Cerebellar nuclear complex (tissue), 1 donor: ENCODE measurements at places on chromosomes 4 and X.

GRCh38 chr4:52554612-52555355 is 104.3 kb downstream of the USP46 start:
- no peak for DNase-seq

- no peak for DNase-seq
These were observed 40.6 kb upstream of the FTHL17 start for GRCh38 chrX:31112226-31112999.

GRCh38 chrX:106734827-106735226 is 8.3 kb downstream of the RNF128 start:
- no peak for DNase-seq

DNA sequence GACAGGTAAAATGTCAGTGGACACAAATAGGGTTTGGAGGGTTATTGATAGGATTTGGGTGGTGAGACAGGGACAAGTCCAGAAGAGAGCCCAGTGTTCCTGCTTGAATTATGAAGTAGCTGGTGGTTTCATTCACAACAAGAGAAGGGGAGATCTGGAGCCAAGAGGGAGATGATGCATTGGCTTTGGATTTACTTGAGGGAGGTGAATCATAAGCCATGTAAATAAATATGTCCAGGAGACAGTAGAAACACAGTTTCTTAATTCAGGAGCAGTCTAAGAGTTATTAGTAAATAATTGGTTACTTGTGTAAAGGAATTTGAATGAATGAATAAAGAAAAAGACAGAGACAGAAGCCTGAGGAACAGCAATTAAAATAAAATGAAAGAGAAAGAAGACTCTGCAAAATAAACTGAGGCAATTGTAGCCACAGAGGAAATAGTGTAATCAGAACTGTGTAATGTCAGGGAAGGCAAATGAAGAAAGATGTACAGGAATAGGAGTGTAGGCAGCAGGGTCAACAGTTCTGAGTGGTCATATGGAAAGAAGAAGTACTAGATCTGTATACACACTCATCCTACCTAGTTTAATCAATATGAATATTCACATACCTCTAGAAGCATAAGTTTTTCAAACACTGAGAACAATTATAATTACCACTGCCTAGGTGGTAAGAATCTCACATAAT is 50.2 kb upstream of the CXCL8 start:
- DNase-seq = no peak

DNA sequence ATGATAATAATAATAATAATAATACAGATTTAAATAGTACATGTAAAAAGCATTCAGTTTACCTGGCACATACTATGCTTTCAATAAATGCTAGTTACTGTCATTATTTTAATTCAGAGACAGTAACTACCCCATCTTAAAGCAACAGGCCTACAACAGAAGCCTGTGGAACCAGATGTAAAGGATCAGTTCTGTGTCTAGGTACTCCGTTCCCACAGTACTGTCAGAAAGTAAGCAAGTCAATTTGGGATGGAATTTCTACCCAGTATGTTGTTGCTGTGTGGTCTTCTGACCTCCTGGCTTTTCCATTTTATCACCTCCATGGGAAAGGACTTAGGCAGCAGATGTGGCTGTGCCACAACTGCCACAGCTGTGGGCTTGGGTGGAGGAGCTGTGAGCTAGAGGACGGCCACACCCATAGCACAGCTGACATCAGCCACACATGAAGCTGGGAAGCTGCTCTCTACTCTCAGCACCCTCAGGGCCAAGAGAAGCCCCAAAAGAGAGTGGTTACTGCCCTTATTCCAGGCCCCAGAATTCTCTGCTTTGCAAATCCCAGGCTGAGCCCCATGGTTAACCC is 102.8 kb downstream of the CBR4 start:
- DNase-seq = no peak

DNA sequence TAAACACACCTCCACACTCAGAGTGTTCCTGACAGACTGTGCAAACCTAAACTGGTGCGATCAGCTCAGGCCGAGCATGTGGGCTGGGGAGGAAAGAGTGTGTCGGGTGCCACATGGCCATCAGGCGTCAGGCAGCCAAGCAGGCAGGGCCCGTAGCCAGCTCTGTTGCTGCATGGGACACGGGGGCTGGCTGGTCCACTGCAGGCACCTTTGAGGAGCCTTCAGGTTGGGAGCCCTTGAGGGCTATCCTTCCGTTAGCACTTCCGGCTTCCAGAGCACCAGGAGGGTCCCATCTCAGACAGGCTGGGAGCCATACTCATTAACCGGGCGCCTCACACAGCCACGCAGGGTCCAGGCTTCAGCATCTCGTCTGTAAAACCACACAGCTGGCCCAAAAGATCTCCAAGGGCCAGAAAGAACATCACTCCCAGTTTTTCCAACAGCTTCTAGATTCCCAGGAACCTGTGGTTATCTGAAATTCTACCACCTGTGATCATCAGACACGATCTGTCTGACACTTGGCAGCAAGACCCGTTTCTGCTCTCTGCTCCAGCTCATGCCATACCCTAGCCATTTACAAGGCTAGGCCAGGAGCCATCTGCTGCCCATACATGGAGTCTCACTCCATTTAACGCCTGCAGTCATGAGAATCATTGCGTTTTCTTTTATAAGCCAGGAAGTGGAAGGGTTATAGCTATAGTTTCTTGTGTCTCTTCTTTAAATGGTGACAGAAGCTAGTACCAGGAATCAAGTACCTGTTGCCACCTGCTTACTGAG is 87.5 kb downstream of the NSUN7 start:
- peak; percentile 33 for DNase-seq
